ENCODE measurements at places on chromosomes 2 and 18. TPM values are rescaled to one million over a fixed set of nuclear protein-coding genes. Genes with fewer than 3 reads are reported as not detected.
A peak's percentile ranks its signal among the peaks of the same experiment; 100 is the strongest.

- peak; percentile 12 for DNase-seq
- H3K27ac ChIP-seq: no peak overlapping the region
- H3K4me3 ChIP-seq: no peak overlapping the region
- H3K4me1 ChIP-seq: no peaks in the 10 kb centered on the region
Observed at GRCh38 chr2:141068053-141068682, 1062.6 kb downstream of the LRP1B start.

DNA sequence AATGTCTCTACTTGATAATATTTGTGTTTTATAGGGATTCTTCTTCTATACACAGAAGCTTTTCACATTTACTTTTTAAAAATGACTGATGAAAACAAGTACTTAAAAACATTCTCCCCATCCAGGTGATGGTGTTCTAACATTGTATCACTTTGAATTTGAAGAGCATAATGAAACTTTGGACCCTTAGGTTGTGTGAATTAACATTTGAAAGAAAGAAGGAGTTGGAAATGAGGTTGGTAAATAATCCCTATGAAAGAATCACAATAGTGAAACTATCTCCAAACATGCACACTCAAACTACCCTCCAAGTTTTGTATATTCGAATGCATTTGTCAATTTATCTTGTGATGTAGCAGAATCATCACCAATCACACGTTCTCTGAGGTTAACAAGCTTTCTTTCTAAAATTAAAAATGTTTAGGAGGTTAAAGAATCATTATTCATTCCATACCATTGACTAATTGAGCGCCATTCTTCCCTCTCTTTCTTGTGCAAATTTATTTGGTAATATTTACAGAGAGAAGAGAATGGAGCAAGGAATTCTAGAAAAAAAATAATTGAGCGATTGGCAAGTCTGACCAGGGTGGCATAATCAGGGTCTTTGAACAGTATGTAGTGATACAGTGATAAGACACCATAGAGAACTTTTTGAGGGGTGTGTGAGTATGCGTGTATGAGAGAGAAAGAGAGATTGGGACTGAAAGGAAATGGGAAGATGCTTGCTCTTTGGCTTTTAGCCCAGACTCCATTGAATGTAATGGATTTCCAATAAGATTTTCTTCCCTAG lies 260.0 kb upstream of the NRXN1 start:
- H3K36me3 ChIP-seq: no peaks in the 10 kb centered on the region
- H3K4me1 ChIP-seq: no peaks in the 10 kb centered on the region
- no peak for DNase-seq

- H3K27ac ChIP-seq: no peak overlapping the region
- no peak for DNase-seq
- peaks cover 10% of the 10 kb centered on the region for H3K4me1 ChIP-seq
- peaks cover 5% of the 10 kb centered on the region for H3K27me3 ChIP-seq
- no peaks in the 10 kb centered on the region for H3K36me3 ChIP-seq
Observed at GRCh38 chr18:75351409-75351808, 76.1 kb downstream of the SMIM21 start.

DNA sequence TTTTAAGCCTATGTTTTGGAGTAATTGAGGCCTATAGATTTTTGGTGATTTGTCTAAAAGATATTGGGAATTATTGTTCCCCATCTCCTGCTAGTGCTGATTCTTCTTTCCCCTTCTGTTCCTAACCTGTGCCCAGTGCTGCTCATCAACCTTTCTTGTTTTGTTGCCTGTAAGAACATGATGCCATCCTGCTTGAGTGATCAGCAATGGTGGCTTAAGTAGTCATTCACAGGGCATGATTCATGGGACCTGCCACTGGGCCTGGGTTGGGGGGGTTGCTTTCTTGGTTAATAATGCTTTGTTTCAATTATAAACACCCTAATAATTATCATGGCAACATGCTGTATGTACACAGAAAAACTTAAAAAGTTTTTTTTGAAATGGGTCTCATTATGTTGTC lies 562.9 kb upstream of the SETBP1 start:
- no peak overlapping the region for H3K4me3 ChIP-seq
- no peaks in the 10 kb centered on the region for H3K36me3 ChIP-seq
- H3K27me3 ChIP-seq: no peaks in the 10 kb centered on the region

FOXD4L1 gene
- total RNA-seq: not detected

DNA sequence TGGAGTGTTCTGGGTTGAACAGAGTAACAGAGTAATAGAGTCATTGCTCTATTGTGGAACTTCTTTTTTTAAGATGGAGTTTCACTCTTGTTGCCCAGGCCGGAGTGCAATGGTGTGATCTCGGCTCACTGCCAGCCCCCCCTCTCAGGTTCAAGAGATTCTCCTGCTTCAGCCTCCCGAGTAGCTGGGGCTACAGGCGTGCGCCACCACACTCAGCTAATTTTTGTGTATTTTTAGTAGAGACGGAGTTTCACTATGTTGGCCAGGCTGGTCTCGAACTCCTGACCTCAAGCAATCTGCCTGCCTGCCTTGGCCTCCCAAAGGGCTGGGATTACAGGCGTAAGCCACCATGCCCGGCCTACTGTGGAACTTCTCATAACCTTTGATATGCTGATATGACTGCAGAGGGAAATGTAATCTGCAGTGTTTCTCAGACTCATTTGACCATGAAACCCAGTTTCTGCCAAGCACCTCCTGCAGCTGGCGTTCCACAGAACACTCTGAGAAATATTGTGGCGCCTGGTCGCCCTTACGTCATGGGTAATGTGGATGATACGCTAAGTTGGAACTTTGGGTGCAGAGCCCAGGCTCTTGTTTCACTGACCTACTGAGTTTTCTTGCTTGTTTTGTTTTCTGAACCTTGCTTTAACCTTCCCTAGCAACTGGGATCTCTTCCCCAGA lies 213.8 kb downstream of the BCL2 start:
- H3K4me1 ChIP-seq: peaks cover 10% of the 10 kb centered on the region
- no peaks in the 10 kb centered on the region for H3K27me3 ChIP-seq
- H3K27ac ChIP-seq: no peak overlapping the region
- no peak for DNase-seq
- H3K36me3 ChIP-seq: no peaks in the 10 kb centered on the region

GRCh38 chr2:63872571-63873328 lies 31.1 kb downstream of the UGP2 start:
- H3K36me3 ChIP-seq: peaks cover 15% of the 10 kb centered on the region
- no peak for DNase-seq
- H3K4me1 ChIP-seq: no peaks in the 10 kb centered on the region
- no peak overlapping the region for H3K4me3 ChIP-seq

- DNase-seq: no peak
- H3K27ac ChIP-seq: no peak overlapping the region
- H3K27me3 ChIP-seq: no peaks in the 10 kb centered on the region
- peaks cover 12% of the 10 kb centered on the region for H3K36me3 ChIP-seq
- H3K4me3 ChIP-seq: no peak overlapping the region
- no peaks in the 10 kb centered on the region for H3K4me1 ChIP-seq
Observed at GRCh38 chr2:216066230-216066629, 15.4 kb downstream of the PECR start.

FBXO41 gene
- 11.5 TPM for total RNA-seq

DNER gene
- 9.2 TPM for total RNA-seq

PCARE gene
- not detected for total RNA-seq

KCNG3 gene
- total RNA-seq: 1.7 TPM

- no peak overlapping the region for H3K4me3 ChIP-seq
- peak; percentile 18 for DNase-seq
- no peaks in the 10 kb centered on the region for H3K27me3 ChIP-seq
Observed at GRCh38 chr18:53749766-53750165, 474.7 kb downstream of the MBD2 start.

TMEM247 gene
- total RNA-seq: not detected

DNA sequence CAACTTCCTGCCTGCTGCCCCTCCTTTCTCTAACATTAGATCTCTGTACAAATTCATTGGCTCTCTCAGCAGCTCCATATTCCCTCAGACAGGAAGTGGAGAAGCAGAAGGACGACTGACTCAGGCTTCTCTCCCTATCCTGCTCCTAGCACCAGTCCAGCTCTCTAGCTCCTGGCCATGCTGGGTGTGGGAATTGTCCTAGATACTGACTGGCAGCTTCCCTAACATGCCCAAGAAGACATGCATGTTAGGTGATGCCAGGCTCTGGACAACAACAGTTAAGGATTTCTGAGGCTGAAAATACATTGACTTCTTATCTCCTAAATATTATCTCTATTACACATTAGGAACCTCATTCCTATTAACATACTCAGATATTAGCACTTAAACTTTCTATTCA lies 292.9 kb downstream of the IKZF2 start:
- no peak overlapping the region for H3K27ac ChIP-seq
- DNase-seq: no peak
- H3K27me3 ChIP-seq: no peaks in the 10 kb centered on the region
- H3K4me1 ChIP-seq: no peaks in the 10 kb centered on the region
- no peak overlapping the region for H3K4me3 ChIP-seq
